Kidney tubule cell (primary cell): ENCODE measurements at places on chromosomes 5 and 9.

DNA sequence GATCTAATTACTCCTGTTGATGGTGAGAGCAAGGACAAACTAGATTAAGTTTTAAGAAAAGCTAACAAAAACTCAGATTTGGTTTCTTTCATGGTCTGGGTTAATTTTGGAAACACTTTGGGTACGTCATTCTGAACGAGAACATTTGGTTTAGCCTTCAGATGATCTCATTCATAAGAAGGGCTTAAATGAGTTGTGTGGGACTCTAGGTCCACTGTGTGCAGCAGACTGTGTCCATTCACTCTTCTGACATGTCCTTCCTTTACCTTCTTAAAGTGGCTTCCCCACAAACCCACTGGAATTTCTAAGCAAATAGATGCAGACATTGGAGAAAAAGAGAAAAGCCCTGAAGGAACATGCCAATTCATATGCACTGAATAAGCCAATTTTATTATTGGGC, 96.8 kb downstream of the FBXO4 start:
- peak; percentile 57 for DNase-seq

- DNase-seq: peak; percentile 33
These were observed 260.7 kb upstream of the KCNN2 start for GRCh38 chr5:114101153-114101552.

- DNase-seq: no peak
These were observed 775 bp upstream of the LHX2 start for GRCh38 chr9:124010665-124011321.

DNA sequence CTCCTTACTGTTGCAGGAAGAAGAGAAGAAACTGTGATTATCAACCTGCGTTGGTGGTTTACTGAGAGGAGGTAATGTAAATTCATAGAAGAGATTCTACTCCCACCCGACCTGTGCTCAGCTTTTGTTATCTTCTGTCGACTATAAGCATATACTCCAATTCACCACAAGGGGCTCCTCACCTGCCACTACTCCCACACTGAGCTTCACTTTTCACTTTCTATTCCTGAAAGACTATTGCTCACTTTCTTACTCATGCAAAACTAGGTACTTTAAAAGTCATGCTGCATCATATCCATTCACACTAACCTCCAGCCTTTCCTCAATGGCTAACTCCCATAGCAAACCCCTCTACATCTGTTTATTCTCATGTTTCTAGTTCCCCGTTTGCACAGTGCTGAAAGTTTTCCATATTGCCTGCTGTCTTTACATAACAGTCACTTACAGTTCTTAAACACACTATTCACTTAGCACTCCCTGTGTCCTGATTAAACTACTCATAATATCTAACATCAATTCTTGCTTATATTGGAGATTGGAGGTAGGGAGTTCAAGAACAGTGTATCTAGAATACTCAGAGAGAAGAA, 1062.6 kb downstream of the NR2F1-AS1 start:
- DNase-seq: peak; percentile 79

DNA sequence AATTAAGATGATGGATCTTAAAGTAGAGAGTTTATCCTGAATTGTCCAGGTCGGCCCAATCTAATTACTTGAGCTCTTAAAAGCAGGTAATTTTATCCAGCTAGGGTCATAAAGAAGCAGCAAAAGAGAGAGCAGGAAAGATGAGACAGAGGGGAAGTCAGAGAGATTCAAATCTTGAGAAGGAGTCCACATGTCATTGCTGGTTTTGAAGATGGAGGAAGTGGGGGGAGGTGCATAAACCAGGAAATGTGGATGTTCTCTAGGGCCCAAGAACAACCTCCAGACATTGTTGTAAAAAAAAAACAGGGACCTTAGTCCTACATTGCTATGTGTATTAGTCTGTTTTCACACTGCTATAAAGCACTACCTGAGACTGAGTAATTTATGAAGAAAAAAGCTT, 66.4 kb downstream of the SLCO4C1 start:
- DNase-seq: no peak

DNA sequence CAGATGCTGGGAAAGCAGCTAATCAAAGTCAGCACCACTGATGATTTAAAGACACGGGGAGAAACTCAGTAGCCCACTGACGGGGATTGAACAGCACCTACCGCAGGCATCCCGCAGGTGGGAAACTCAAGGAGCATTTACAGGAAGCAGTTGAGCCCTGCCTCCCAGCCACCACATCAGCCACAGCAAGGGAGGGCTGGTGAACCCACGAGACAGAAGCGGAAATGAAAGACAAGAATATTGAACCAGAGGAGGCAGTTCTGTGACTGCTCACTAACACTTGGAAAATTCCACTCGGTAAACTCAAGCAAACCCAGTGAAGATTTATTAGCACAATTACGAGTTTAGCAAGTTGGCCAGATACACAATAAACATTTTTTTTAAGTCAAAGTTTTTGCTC, 10.6 kb upstream of the FAM163B start:
- DNase-seq: peak; percentile 35

GRCh38 chr9:128629852-128630545, 26.6 kb downstream of the DYNC2I2 start:
- no peak for DNase-seq

DNA sequence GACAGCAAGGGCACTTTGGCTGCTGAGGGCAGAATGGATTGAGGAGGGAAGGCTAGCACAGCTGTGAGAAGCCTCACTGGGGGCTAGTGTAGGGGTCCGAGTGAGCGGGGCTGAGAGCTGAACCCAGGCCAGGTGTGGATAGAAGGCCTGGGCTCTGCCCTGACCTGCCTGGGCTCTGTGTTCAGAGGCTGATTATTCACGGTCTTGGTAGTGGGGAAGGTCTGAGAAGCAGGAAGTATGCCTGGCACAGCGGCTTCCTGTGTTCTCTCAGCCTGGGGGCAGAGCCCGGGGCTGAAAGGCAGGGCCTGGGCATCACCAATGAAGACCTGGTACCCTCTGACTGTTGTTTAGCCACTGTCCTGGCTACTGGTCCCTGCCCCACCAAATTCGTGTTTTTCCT, 136.4 kb upstream of the TBC1D2 start:
- no peak for DNase-seq

DNA sequence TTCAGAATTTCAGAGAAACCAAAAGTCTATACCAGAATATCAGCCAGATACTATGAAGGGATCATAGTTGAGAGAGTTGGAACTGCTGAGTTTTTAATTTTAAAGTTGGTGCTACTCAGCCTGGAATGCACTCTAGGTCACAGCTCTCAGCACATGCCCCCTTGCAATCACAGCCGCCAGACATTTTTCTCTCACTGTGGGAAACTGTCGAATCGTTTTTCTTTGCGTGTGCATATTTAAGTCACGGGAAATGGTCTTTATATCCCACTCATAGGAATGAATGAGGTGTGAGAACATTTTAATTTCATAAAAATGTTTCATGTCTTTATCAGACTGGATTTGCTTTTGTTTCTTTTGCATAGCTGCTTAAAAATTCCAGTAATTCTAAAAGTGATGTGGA, 12.2 kb upstream of the SPDL1 start:
- DNase-seq: no peak

- peak; percentile 70 for DNase-seq
These were observed 10.2 kb downstream of the HAND1 start for GRCh38 chr5:154467655-154468354.

DNA sequence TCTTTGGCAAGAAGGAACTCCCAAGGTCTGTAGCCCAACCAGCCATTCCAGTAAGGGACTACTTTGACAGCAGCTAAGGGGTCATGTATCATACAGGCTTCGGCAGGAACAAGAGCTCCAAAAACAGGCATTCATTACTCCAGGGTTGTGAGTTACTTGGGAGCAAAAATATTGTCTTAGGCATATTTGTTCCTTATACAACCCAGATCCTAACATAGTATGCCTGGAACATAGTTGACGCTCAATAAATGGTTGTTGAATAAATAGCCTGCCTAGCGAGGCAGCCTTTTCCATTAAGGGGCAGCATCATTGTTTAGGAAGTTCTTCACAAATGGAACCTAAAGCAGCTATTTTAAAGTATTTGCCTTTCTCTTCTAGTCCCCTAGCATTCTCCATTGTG, 35.8 kb upstream of the FER start:
- no peak for DNase-seq

DNA sequence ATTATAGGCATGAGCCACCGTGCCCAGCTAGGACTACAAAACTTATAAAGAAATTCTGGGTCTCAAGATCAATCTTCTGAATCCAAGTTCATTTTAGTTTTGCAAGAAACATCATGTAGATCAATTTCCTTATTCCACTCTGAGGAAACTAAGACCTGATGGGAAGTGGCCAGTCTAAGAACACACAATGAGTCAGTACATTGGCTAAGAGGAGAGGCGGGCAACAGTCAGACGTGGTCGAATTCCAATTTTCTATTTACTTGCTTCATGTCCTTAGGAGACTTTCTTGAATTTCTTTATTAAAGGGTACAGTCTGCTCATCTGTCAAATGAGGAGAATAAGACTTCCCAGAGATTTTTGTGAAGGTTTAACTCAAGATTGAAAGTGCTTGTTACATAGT, 432.1 kb upstream of the BRINP1 start:
- no peak for DNase-seq

GRCh38 chr9:124251605-124252378, 6.0 kb upstream of the NEK6 start:
- peak; percentile 87 for DNase-seq

DNA sequence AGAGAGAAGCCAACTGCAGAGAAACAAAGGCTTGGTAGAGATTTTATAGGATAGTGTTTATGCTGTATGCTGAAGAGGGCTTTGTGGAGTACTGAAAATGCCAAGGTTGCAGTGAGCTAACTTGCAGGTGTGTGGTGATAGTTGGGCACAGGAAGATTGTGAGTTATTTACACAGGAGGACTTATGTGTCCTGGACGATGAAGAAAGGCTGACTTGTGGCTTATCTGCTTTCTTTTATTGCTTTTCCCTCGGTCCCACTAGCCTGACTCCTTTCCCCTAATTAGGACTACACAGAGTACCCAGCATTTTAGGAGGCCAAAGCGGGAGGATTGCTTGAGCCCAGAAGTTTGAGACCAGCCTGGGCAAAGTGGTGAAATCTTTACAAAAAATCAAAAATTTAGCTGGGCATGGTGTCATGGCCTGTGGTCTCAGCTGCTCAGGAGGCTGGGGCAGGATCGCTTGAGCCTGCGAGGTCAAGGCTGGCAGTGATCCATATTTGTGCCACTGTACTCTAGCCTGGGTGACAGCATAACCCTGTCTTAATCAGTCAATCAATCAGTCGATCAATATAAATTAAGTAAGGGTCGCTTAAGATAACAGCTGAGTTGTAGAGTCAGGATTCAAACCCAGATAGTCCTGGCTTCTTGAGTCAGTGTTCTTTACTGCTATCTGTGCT, 61.9 kb downstream of the UBE2R2 start:
- no peak for DNase-seq

- peak; percentile 89 for DNase-seq
These were observed 21.6 kb downstream of the MRPL22 start for GRCh38 chr5:154962494-154962893.

DNA sequence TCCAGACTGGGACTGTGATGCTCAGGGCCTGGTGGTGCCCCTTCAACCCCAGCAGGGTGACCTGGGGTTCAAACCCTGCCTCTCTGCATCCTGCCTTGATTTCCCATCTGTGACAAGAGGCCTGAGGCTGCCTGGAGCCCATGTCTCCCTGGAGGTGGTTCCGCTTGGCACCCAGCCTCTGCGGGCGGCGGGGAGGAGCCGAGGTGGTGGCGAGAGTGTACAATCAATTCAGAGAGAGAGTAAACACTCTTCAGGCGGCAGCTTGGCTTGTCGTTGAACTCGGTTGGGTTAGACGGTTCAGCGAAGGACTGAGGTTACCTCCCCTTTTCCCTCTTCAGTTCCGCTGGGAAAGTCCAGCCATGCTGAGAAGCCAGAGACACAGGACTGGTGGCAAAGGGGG, 39.3 kb downstream of the NTNG2 start:
- DNase-seq: no peak

DNA sequence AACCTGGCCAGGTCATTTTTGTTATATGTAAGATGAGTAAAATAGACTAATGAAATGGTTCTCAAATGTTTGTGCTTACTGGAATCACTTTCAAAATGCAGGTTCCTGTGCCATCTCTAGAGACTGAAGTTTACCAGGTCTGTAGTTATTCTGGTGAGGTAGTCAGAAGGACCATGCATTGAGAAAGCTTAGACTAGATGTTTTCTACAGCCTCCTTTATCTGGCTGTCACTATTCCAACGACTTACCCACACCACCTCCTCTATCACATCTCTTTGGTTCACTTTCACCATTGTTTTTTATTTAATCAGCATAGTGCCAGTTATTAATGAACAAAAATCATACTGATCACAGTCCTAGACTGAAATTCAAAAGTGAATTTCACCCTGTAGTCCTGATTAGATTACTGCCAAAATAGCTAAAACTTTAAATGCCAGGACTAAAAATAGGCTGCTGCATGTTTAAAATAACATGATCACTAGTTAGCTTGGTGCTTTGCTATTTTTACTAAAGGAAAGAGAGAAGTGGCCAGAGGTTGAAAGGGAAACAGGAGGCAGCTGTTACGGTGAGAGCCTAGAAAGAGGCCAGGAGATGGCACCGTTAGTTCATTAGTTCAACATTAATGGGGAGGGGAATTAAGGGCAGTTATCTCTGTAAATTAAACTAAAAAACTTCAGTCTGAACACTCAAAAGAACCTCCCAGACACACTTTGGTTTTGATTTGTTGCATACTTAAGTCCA, 13.9 kb upstream of the FNIP1 start:
- no peak for DNase-seq

GRCh38 chr5:162068412-162068811, 839 bp downstream of the GABRG2 start:
- DNase-seq: peak; percentile 62

- no peak for DNase-seq
These were observed 150.1 kb downstream of the SLC28A3 start for GRCh38 chr9:84190411-84190810.

- DNase-seq: no peak
These were observed 1.1 kb upstream of the UBAP2 start for GRCh38 chr9:34049630-34050384.

- DNase-seq: no peak
These were observed 651.6 kb downstream of the HTR1A start for GRCh38 chr5:63310644-63311043.

DNA sequence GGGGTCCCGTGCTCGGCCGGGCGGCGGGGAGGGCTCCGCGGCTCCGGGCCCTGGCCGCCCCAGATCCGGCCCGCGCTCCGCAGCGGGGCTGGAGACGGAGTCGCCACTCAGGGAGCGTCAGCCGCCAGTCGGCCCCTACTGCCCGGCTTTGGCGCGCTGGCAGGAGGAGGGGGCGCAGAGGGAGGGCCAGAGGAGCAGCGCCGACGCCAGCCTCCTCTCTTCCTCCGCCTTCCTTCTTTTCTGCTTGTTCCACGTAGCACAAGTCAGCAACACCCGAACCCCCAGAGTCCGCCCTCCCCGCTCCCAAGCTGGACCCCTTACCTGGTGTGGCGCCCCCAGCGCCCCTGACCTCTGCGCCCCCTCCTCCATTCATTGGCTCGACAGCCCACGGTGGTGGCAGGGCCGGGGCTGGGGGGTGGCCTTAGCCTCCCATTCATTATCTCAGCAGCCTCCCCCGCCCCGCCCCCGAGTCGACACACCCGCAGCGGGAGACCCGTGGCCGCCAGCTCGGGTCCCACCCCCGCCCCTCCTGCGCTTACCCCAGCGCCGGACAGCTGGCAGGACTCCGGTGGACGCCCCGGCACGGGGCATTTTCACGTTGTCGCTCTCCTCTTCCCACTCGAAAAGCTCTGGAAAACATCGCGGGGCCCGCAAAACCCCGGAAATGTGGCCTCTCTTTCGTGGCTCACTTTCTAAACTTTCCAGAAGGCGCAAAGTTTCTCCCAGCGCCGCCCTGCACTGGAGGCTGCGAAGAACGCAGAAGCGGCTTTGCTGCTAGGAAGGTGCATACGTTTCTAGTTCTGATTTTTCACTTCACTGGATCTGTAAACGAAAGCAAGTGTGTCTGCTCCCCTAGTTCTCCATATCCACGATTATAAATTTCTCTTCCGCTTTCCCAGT, at the start of gene LPAR1:
Gene LPAR1, minus strand, starts transcription at position 140 of the 900 bp plus-strand sequence. CDS start 66,353 bp downstream, outside the sequence.
- DNase-seq: peak; percentile 57
